Astrocyte of the cerebellum (primary cell): ENCODE measurements at places on chromosomes 6 and 20.
A peak's percentile ranks its signal among the peaks of the same experiment; 100 is the strongest.

- DNase-seq, result no peak
Observed at GRCh38 chr6:143159001-143159400, 98.3 kb downstream of the AIG1 start.

DNA sequence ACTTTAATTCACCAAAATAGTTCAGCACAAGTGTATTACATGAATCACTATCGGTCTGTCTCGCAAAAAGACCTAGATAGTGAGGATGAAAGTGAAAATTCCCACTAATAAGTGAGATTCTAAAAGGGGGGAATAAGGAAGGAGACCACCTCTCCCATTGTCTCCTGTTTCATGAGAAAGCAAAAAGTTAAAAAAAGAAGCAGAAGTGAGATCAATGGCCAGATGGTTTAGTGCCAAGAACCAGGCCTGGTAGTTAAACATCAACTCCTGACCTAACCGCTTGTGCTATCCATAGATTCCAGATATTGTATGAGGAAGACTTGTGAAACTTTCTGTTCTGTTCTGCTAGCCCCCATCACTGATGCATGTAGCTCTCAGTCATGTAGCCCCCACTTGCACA, 293.0 kb downstream of the RNGTT start:
- no peak for DNase-seq

GRCh38 chr6:149457316-149457884, 27.4 kb downstream of the ZC3H12D start:
- DNase-seq, result no peak

DNA sequence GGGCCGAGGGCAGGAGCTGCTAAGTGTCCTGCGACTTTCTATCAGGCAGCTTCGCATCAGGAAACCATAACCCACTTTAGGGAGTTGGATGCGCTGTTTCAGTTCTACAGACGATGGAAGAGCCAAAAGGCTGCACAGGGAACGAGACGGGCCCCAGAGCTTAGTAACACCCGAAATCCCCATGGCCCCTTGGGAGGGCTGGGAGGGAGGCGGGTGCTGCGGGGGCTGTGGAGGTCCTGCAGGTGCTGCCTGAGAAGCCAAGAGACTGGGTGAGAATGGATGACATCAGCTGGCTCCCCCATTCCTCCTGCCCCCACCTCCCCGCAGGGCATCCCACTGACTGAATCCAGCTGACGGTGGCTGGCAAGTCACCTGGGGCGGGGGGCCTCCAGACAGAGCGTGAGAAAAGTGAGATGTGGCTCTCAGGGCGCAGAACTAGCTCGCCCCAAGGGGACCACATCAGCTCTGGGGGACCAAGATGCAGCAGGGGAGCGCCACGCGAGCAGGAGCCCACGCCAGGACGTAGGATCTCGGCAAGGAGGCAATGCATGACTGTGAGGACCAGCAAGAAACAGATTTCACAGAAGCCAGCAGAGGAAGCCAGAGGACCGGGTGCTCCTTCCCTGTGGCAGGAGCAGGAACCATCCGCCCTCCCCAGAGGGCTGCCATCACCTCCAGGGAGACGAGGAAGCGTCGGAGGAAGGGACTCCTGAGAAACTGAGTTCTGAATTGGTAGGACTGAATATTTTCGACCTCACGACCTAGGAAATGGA, 36.8 kb downstream of the PNLDC1 start:
- no peak for DNase-seq

DNA sequence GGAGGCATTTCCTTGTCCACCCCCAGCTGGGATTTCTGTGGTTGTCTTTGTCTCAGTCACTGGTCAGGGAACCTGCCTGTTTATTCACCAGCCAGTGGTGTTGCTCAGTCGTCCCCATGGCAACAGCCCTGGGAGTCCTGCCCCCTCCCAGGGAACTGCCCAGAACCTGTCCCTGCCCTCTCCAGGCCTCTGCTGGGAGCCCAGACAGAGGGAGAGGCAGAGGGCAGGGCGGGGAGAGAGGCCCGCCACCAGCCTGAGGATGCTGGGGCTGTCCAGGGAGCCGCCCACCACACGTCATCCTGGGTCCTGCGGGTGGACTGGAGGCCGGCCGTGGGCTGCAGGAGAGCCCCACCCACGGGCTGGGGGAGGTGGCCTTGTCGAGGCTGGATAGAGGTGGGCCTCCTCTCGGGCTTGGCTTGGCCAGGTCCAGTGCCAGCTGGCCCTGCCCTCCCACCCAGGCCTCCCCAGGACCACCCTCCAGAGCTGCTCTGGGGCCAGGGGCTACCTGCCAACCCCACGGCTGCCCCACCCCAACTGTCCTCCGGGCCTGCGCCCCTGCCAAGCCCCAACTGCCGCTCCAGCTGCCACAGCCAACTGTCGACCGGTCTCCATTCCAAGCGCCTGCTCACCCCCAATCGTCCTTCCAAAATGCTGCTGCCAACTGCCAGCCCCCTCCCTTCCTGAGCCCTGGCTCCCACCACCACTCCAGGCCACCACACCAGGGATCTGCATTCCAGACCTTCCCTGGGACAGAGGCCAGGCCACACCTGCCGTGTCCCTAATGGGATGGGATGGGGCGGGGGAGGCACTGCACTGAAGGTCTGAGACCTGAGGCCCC, 4.2 kb upstream of the ZBTB46 start:
- DNase-seq, result peak; percentile 84

DNA sequence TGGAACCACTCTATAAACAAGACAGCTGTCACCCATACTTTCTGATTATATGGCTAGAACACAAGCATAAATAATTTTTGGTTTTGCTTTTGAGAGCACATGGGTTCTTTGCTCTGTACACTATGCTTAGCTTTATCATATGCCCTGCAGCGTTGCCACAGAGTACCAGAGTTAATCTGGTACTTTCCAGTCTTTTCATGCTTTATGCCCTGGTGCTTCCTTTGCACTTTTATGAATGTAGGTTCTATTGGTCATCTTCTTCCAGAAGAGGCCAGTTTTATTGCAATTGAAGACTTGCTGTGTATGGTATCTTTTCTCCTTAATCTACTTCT, 20.8 kb downstream of the SHLD1 start:
- no peak for DNase-seq

- no peak for DNase-seq
Observed at GRCh38 chr20:10300582-10301446, 82.2 kb downstream of the SNAP25 start.

GRCh38 chr20:53124803-53125202, 152.6 kb downstream of the TSHZ2 start:
- no peak for DNase-seq

- no peak for DNase-seq
Observed at GRCh38 chr6:35038076-35038475, 103.1 kb downstream of the TCP11 start.

DNA sequence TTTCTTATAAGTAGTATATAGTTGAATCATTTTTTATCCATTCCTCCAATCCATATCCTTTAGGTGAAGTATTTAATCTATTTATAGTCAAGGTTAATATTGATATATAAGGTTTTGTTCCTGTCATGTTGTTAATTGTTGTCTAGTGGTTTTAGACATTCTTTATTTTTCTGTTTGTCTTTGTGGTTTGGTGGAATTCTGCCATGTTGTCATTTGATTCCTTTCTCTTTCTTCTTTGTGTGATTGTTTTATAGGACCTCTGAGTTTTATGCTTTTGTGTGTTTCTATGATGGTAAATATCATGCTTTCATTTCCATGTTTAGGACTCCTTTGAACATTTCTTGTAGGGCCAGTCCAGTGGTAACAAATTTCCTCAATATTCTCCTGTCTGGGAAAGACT, 450.3 kb upstream of the BTBD3 start:
- no peak for DNase-seq
